ENCODE measurements at places on chromosomes 12 and 14.

DNA sequence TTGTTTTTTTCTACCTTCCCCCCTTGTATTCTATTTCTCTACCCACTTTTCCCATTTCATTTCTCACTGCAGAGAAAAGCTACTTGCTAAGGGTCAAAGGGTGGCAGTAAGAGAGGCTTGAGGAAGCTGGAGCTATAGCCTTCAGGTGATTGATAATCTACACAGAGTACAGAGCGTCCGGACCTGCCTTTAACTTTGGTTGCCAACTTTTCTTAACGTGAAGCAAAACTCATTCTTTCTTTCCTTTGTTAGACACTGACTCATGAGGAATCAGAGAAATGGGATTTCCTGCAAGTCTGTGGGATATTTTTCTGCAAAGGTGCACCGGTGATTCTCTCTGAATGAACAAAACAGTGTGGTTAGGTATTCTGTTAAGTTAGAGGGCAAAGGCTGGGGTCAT lies 133.3 kb downstream of the RMST start:
- no peak for DNase-seq

DNA sequence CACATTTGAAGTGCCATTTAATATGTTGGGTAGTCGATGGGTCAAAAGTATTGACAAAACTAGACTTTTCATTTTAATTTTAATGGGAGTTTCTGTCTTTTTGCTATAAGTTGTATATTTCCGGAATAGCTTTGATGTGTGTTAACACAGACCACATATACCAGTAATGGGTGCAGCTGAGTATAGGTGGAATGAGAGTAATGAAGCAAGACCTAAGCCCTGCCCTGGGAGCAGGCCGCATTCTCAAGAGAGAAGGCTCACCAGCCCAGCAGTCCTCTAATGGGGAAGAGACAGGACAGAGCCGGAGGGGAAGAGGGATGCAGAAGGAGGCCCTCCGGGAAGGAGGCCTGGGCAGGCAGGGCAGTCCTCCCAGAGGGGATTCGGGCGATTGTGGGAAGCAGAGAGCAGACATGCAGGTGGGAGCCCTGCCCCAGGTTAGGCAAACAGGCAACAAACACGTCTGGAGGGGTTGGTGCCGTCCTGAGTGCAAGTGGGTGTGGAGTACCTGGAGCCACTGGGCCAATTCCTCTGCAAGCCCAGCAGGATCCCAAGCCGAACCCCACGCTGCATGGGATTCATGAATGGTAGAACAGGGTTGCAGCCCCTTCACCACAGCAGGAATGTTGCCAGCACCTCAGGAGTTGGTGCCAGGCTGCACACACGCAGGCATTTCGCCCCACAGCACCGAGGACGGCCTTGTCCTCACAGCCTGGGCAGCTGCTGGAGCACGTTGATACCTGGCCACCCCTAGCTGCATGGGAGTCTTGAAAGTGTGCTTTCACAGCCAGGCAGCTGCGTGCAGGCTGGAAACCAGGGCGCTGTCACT lies 7.8 kb downstream of the CKB start:
- no peak for DNase-seq

DNA sequence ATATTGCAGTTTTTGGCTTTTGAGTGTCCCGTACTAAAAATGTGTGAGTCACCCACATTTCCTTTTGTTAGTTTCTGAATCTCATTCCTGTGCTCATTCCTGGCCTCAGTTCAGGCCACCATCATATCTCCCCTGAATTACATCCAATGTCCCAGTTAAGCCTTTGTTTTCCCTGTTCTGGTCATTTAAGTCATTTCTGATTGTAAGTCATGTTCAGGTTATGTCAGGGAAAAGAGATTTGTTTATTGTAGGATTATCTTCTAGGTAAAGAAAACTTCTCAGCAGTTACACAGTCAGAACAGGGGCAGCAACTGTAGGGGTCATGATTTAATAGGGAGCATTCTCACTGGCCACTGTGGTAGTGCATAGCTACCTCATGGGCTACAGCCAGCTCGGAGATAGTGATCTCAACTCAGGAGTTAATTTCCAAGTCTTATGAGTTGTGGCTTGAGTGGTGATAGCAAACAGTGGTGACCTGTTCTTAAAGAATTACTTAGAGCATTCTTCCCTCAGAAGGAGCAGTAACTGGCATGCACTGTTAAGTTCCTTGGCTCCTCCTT lies 6.7 kb downstream of the DDX47 start:
- DNase-seq = no peak

DNA sequence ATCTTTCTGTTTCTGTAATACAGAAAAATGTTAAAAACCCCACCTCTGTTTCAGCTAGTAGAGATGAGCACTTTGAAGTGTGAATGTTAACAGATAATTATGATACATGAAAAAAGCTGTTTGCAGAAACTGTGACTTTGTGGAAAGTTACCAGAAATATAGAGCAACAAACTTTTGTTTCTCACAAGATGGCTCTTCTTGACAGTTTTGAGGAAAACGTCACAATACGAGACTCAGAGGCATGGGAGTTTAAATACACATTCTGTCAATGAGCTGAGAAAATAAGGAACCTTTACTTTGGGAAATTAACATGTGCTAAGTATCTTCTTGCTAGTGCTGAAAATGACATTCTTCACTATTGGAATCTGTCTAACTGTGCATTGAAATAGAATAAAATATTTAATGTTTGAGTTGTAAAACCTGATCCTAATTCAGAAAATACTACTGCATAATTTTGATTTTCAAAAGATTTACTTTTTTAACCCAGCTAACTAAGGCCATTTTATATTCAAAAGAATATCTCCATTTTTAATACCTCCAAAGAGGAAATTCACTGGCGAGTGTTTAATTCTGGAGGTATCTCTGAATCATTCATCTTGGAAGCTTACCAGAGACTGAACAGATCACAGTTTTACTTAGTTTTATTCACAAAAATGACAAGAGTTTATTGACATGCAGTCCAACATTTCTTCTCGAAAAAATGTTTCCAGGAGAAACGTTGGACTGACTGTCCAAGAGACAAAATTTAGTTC lies 308.9 kb upstream of the LRFN5 start:
- no peak for DNase-seq

- no peak for DNase-seq
Measured at GRCh38 chr14:54599966-54600716, 33.2 kb downstream of the SAMD4A start.

DNA sequence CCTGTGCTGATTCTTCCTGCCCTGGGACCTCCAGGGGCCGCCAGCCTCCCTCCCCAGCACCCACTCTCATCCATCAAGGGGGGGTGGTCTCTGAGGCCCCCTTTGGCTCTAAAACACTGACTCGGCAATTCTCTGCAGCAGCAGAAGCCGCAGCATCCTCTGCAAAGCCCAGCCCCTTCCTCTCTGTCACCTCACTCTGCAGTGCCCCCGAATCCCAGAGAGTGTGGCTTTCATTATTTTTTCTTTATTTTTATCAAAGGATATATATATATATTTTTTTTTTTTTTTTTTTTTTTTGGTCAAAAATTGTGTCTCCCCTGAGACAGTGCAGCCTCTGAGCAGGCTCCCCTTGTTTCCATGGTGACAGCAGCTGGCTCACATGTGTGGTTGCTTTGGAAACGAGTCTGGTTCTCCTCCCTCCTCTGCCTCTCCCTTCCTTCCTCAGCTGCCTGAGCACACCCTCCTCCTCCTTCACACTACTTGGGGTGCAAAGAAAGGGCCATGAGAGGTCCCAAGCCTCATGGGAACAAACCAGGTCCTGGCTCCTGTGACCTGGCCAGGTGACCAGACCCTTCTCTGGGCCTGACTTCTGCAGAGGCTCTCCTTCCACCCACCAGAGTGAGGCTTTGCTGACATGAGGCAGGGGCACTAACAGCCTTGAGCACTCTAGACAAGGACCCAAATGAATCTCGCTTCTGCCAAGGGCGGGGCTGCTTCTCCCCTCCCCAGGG lies 100.5 kb downstream of the LRRC74A start:
- DNase-seq = no peak

- no peak for DNase-seq
Measured at GRCh38 chr12:123284669-123285068, 13.0 kb upstream of the CDK2AP1 start.

DNA sequence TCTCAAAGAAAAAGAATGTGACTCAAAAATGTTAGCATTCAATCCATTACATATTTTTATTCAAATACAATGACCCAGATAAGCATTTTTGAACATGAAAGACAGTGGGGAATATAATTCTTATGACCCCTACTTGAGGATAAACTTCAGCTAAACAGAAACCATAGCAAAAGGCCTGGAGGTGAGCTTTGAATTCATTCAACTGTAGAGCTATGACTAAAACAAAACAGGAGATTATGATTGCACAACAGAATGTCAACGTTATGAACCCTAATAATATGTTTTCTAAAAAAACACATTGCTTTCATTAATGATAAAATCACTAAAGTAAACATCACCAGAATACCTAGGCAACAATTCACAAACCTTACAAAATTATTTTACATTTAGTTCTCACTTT lies 27.8 kb downstream of the EFCAB11 start:
- DNase-seq = no peak

GRCh38 chr12:24307716-24308335 lies 358.4 kb upstream of the SOX5 start:
- DNase-seq = no peak

DNA sequence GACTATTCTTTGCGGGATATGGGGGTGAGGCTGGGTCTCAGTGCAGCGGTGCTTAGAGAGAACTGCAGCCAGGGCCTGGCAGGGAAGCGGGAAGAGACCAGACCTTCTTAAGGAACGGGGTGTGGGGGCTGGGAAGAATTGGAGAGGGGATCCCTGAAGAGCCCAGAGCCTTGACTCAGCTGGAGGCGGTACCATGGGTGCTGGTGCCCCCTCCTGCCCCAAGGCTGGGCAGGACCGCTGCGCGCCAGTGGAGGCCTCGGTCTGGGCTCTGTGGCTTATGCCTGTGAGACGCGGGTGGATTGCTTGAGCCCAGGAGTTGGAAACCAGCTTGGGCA lies 1.3 kb upstream of the RNU7-1 start:
- DNase-seq = no peak

GRCh38 chr12:46659032-46659650 lies 166.7 kb downstream of the SLC38A4 start:
- no peak for DNase-seq

GRCh38 chr12:67937822-67938221 lies 51.4 kb upstream of the IFNG-AS1 start:
- DNase-seq = no peak

GRCh38 chr12:77601069-77601468 lies 229.6 kb upstream of the NAV3 start:
- DNase-seq = no peak

DNA sequence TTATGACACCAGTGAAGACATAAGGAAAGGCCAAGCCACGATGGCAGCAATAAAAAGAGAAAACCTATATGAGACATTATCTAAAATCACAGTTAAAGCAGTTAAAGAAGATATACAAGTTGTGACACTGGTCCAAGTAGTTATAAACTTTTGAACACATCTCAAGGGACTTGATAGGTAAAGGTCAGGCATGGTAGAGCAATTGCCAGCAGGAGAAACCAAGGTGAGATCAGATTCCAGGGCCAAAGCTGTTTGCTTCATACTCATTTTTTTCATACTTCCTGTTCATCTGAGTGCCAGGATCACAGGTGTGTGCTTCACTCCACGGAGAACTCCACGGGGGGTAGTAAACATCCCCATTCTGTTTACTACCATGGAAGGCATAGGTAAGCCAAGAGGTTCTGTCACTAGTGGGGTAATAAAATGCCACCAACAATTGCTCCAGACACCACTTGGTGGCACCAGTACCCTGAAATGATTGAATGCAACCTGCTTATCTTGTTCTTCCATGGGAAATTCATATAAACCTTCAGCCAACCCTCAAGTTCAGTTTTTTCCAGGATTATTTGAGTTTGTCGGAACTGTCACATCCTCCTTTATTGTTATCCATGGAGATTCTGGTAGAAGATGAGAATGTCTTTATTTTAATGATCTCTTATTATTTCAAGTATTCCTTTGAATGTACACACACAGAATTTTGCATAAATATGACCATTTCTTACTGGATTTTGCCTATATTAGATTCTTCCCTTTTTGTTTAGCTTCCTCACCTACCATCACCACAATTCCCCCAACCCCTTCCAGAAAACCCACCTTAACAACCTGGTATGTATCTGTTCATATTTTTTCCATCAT lies 59.2 kb upstream of the TSPAN8 start:
- no peak for DNase-seq

DNA sequence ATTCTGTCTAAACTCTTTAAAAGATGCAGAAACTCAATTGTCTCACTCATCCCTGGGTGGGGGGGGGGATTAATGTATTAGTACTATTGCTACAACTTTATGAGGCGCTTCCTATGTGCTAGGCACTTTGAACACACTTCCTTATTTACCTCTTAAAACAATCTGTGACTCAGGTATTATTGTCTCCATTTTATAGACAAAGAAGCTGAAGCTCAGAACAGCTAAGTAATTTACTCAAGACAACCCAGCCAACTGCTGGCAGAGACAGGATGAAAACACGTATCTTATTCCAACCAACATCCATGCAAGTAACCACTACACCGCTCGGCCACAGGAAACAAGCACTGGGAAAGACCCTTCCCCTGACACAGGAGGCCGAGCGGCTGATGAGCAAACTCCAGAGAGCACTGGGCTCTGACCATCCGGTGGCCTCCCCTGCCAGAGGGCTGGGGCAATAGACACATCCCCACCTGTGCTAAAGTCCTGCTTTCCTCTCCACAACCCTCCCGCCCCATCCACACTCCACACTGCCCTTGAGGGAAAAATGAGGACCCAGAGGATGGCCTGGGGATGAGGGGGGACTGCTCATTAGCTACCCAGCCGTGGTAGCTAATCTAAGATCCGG lies 244.2 kb downstream of the DPF3 start:
- DNase-seq = no peak

GRCh38 chr12:110641521-110641920 lies 27.6 kb downstream of the TCTN1 start:
- no peak for DNase-seq

DNA sequence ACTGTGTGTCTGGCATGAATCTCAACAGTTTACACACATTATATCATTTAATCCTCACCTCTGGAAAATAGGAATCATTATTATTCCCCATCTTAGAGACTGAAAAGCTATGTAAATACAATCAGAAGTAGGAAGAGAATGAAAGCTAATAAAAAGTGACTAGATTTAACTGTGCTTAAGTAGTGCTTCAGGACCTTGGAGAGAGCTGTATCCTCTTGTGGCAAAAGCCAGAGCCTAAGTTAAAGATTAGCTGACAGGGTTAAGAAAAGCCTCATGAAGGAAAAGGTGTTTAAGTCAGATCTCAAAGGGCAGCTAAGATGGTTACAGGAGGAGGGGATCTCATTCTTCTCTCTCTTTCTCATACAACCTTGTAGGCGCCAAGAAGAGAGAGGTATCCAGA lies 65.3 kb upstream of the TMEM233 start:
- DNase-seq = no peak

GRCh38 chr12:42510823-42511222 lies 78.7 kb downstream of the PRICKLE1 start:
- no peak for DNase-seq

Data from activated T-cell treated with anti-CD3 and anti-CD28 coated beads for 48 hours (primary cell).